ENCODE measurements at places on chromosomes 12 and 14.

DNA sequence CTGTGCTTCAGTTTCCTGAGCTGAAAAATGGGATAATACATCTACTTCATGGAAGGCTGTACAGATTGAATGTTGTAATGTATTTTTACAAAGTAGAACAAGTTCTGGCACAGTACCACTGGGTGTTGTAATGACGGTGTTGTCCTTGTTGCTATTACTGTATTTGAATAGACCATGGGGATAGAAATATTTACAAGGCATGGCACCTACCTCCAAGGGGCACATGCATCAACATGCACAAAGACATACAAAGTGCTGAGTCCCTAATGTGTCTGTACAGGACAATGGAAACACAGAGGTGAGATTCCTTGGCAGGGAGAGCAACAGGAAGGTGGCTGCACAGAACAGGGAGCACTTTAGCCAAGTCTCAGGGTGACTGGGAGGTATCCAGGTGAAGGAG, 930.6 kb upstream of the TMEM132C start:
- DNase-seq = no peak

DNA sequence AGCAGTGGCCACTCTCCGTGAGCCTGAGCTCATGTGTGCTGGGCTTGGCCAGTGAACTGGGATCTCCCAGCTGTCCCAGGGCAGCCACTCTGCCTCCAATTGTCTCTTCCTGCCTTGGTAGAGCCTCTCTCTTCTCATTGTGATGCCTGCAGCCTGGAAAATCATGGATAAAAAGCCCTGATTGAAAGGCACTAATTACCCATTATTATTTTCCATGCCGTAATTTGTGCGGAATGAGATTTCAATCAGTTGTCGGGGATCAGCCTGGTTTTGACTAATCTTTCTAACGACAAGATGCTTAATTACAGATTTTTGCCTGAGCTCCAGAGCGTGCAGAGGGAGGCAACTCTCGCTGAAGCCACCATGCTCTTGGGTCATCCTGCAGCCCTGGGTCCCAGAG, 52.7 kb downstream of the ESRRB start:
- no peak for DNase-seq

DNA sequence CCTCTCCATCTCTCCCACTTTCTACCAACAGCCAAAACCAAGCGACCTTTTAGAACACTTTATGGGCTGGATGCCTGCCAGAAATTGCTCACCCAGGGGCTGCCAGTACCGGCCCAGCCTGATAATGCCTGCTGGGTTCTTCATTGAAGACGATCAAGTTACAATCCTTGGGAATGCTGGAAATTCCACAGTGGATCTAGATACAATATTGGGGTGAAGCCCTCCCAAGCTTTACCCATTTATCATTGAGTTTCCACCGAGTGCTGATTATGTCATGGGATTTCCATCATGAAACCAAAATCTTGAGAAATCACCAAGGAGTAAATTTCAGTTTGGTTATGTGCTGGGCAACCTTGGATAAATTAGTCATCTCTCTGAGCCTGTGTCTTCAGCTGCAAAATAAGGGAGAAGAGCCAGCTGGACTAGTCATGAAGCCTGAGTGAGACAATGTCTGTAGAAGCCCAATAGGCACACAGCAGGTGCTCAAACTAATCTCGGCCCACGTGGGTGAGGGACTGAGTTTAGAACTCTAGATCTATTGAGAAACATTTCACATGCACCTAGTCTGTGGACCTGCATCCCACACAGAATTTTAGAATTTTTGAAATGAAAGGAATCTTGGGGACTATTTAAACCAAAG, 75.5 kb upstream of the CLMN start:
- DNase-seq = no peak

DNA sequence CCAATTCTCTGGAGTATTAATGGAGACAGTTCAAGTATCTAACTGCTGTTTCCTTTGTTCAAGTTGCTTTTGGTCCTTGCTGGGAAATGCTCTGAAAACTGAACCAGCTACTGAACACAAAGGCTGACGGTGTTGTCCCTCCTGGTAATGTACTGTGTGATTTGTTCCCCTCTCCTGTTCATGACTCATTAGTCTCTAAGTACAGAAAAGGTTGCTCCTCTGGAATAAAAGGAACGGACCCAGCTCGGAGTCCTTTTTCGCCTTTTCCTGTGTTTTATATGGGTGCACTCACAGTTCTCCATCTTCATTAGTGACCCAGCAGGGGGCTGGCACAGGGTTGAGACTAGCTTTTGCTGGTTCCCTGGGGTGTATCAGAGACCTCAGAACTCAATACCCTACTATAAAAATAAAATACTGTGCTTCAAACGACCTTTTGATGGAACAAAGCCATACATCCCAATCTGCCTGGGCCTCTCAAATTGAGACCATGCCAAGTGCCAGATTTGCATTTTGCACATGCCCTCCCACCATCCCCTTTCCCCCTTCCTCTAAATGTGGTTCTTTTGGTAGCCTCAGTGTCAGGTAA, 269.7 kb downstream of the RAD51B start:
- DNase-seq = no peak

DNA sequence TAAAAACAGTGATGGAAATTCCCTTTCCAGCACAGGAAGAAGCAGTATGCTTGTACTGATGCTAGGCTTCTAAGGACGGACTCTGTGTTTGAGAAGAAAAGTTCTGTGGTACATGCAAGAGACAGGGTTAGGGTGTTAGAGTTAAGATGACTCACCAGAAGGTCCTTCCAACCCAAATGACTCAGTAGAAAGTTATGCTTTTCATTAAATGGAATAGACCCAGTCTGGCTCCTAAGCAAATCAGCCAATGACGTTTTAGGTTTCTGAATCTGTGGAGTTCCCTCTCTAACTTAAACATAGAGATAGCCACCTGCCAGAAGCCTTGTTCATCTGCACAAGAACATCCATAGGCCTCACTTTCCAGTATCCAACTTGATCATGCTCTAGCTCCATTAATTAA, 5.7 kb downstream of the PTHLH start:
- no peak for DNase-seq

DNA sequence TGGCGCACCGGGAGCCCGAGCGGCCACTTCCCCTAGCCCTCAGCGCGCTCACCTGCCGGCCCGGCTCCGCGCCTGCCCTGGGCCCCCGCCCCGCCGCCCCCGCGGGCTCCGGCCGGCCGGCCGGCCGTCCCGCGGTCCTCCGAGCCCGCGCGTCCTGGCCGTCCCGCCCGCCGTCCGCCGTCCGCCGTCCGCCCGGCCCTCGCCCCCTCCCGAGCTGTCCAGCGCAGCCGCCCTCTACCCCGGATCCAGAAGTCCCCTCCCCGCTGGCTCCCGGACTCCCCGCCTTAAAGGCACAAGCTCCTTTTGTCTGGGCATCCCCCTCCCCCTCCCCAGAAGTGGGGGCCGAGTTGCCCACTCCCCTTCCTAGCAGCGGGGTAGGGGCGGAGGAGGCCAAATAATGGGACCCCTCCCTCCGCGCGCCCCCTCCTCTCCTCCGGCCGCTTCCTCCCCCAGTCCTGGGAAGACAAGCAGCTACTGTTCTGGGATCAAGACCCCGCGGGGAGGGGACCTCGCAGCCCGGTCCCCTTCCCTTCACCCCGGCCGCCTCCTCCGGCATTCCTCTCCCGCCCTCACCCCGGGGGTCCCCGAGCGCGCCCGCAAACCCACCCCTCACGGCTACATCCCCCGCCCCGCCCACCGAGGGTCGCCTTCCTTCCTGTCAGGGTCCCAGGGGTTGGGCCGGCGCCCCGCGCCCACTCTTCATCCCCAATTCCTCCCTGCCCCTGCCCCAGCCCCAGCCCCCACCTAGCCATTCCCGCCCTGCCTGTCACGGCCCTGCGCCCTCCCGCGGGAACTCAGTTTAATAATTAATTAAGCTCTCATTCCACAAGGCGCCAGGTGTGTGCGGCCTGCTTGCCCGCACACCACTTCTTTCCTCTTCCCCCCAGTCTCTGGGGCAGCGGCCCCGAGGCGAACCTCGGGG, at the start of gene ADCY6:
Gene ADCY6 (minus strand): TSS at position 236 of the 922 bp plus-strand sequence. CDS start 5,655 bp downstream, outside the sequence.
- DNase-seq = no peak

DNA sequence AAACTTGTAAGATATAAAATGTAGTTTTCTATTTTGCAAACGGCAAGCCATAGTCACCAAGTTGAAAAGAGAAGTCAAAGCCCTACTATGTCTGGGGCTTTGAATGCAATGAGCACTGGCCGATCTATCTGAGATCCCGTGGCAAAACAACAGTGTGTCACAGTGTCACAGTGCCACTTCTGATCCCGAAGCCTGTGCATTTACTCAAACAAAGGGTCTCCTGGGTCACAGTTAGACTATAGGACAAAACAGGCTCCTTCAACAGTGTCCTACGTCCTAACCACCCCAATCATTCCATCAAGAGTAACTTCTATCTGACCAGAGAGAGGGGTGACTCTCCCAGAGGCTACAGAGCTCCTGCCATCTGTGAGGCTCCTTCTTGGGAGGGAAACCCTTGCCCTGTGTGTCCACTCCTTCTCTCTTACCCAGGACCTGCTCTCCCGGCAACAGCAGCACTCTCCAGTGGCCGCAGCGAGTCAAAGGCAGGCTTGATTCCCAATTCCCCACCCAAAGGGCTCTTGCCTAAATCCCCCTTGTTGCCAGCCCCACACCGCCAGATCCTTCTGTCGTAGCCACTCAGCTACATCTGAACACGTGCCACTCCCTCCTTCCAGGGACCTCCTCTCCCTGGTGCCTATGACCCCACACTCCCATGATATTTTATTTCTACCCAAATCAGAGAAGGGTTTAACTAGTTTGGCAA, 14.0 kb upstream of the SELPLG start:
- DNase-seq = no peak

GRCh38 chr12:13379531-13380188, 183.1 kb downstream of the EMP1 start:
- no peak for DNase-seq

DNA sequence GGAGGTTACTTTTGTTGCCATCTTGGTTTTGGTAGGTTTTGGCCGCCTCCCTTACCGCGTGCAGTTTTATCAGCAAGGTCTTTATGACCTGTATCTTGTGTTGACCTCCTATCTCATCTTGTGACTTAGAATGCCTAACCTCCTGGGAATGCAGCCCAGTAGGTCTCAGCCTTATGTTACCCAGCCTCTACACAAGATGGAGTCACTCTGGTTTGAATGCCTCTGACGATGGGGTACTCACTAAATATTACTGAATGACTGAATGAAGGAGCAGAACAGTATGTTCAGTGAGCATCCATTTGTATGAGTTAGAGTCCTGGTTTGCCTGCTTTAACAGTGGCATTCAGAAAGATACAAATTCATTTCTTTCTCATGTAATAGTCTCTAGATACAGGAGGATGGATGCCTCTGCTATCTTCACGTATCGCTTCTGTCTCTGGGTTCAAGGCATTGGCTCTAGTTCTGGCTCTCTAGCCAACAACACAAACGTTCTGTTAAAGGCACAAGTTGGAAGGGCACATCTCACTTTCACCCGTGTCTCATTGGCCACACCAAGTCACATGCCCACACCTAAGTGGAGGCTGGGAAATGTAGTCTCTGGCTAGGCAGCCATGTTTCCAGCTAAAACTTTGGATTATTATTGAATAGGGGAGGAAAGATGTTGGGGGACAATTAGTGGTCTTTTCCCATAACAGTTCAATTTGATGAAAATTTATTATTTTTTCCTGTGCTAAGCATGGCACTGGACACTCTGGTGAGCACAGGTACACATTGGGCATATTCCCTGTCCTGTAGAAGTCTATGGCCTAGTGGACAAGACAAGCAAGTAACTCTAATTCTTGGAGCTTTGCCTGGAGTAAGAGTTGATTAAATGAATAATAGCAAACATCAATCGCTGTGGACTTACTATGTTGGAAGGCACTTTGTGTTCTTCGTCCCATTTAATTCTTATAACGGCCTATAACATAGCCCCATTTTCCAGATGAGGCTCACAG, 75.2 kb upstream of the RPH3A start:
- DNase-seq = no peak

DNA sequence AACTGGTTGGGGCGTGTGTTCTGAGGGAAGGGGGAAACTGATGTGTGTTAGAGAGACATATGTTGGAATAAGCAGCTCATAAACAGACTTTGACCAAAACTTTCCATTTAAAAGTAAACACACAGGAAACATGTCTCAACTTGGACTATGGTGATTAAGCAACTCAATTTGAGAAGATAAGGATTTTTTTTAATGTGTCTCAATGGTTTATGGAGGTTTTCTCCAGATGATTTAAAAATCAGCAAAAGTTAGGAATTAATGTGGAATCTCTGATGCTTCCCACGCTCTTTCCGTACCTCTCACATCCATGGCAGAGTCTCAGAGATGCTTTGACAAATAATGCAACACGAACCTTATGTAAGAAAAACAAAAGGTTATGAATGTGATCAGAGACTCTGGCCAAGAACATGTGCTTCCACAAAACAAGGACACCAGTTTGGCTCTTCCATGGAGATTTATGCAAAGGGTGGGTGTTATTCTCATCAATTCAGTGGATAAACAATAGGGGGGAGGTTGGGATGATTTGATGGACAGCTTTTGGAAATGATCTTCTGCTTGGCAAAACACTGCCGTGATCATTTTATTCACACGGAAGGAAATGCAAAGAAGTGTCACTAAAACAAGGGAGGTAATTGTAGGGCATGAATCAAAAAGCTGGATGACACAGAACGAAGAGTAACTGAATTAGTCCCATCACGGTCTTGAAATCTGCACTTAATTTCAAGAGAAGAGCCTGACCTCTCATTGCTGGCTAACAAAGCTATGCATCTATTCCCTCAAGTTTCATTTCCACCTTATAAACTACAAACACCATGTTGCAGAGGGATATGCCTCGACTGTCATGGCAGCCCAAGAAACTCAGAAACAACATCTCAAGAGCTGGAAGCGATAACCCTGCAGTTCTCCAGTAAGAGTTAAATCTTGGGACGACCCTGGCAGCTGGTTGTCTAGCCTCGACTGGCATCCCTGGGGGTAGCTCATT, 76.5 kb downstream of the FOXN3 start:
- DNase-seq = no peak

DNA sequence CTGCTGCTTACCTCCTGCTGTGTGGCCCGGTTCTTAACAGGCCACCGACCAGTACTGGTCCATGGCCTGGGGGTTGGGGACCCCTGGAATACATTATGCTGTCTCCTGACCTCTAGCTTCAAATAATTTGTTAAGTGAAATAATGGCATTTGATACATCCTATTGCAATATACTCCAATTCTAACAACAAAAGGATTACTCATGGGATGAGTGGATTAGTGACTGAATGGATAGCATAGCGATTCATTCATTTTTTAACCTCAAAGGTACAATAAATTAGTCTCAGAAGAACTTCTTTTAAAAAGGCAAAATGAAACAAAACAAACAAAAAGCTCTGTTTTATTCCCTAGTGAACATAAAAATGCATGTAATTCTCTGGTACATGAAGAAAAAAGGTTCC, 147.9 kb upstream of the PKP2 start:
- DNase-seq = no peak

DNA sequence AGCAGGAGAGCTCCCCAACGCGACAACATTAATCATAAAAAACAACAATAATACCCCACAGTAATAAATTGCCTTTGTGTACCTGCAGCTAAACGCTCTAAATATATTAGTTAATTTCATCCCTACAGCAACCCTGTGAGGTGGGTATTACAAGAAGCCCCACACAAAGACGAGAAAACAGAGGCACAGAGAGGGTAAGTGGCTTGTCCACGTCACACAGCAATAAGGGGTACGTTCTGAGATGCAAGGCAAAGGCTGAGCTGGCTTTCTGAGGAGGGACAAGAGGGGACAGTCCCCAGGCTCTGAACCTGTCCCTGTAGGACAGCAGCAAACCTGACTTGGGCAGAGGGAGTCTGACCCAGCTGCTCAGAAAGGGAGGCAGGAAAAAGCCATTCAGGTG, 78.2 kb downstream of the NCOR2 start:
- no peak for DNase-seq

Data from activated gamma-delta T cell (primary cell).